ENCODE measurements at places on chromosomes 3 and 15. TPM values are rescaled to one million over a fixed set of nuclear protein-coding genes. Genes with fewer than 3 reads are reported as not detected.

DNA sequence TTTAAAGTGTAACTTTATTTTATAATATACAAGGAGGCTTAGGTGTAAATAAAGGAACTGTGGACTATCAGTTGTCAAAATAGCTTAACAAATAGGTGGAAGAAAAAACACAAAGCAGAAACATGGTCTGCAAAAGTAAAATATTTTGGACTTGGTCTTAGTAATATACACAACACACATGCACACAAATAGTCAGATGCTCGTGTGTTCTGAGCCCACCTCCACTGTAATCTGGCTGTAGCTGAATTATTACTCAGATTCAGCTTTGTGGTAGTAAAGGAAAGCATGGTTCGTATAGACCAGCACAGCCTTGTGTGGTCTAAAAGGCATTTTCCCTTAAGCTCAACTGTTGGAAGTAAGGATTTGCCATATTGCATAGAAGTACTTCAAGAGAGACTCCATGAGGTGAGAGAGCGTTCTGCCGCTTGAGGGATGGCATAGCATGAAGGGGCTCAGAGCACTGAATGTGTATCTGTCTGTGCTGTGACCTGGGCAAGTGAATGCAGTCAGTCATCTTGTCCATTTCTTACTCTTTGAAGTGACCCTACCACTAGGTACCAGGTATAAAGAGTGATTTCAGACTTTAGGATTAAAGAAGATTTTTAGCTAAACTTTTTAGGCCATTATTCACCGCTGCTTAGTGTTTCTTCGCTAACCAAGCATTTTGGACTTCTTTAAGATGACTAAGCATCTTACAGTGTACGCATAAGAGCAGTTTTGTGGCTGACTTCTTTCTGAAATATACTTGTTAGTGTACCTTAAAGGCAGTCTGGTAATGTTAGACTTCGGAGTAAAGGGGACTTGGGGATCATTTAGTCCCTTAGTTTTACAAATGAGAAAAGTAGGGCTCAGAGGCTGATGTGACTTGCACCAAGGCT, 15.2 kb downstream of the TPM1 start:
- H3K36me3 ChIP-seq, result peaks cover 48% of the 10 kb centered on the region
- no peak overlapping the region for H3K27ac ChIP-seq
- DNase-seq, result no peak

DNA sequence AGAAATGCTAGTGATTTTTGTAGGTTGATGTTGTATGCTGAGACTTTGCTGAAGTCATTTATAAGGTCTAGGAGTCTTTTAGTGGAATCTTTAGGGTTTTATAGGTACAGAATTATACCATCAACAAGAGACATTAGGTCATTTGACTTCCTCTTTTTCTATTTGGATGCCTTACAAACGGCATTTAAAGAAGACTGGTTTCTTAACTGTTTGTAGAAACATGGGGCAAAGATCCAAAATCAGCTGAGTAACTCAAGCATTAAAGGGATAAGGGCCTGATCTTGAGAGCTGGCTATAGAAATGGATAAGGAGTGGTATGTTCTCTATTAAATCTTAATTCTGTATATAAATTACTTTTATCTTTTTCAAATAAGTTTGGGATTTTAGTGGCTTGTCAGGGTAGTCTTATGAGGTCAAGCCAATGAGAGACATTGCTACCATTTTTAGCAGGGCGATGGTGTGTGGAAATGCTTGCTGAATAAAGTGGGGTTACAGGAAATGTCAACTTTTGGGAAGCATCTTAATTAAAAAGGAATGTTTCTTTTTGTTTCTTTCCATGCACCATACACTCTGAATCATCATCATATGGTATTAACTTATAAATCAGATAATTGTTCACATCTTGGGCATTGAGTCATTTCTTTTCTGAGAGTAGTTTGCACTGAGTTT, 197.7 kb upstream of the GBE1 start:
- no peak overlapping the region for H3K27ac ChIP-seq
- H3K27me3 ChIP-seq, result no peaks in the 10 kb centered on the region
- no peak for DNase-seq
- H3K4me3 ChIP-seq, result no peak overlapping the region
- H3K4me1 ChIP-seq, result no peaks in the 10 kb centered on the region

DNA sequence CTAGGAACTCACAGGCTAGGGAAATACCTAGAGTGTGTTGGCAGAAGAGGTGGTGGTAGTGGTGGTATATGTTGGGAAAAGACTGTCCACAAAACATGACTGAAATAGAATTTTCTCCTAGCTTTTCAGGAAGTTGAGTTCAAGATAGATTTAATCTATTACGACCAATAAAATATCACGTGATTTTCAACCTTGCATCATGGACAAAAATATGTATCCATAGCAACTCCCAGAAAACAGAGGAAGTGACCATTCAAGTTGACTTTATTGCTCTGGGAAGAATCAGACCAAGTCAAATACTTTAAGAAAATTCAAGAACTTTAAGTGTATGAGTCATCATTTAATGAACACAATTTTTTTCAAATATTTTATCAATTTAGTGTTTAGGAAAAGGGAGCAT, 347.0 kb upstream of the ZNF385D start:
- H3K4me1 ChIP-seq, result no peaks in the 10 kb centered on the region
- H3K27me3 ChIP-seq, result no peaks in the 10 kb centered on the region
- H3K4me3 ChIP-seq, result no peak overlapping the region

GRCh38 chr3:60729056-60729455, 522.2 kb downstream of the FHIT start:
- no peaks in the 10 kb centered on the region for H3K36me3 ChIP-seq
- no peak for DNase-seq
- no peaks in the 10 kb centered on the region for H3K27me3 ChIP-seq
- H3K4me3 ChIP-seq, result no peak overlapping the region
- H3K4me1 ChIP-seq, result no peaks in the 10 kb centered on the region
- H3K27ac ChIP-seq, result no peak overlapping the region

DNA sequence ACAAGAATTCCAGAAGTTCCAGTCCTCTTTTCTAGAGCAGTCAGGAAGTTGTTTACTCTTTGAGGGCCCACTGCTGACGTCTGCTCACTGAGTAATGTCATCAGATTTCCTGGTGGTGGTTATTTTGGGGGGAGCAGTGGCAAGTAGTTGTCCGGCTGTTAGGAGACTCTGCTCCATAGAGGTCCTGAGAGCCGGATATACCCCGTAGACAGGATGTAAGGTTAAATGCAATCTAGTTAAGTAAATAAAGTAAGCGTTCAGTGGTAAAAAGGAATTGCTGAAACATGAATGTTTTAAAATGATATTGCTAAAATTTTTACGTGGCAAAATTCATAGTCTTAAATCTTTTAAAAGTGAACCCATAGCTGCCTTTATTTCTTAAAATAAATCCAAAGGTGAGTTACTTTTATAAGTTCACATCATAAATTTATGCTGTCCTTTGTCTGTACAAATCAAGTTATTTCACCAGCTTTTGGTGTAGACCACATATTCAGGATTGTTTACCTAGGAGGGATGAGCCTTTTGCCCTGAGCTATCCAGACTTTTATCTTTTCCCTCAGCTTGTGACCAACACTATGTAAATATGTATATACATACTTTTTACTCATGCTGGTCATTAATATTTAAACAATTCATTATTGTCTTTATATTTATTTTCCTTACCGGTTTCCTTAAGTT, 65.8 kb downstream of the PDE8A start:
- no peak for DNase-seq
- H3K4me3 ChIP-seq, result no peak overlapping the region
- no peaks in the 10 kb centered on the region for H3K4me1 ChIP-seq
- no peak overlapping the region for H3K27ac ChIP-seq

GRCh38 chr15:63772520-63772919, 61.2 kb downstream of the HERC1 start:
- peaks cover 33% of the 10 kb centered on the region for H3K36me3 ChIP-seq
- no peak for DNase-seq
- H3K27ac ChIP-seq, result no peak overlapping the region
- peaks cover 5% of the 10 kb centered on the region for H3K4me1 ChIP-seq

GRCh38 chr15:75985971-75986370, 26.3 kb downstream of the NRG4 start:
- H3K27ac ChIP-seq, result no peak overlapping the region
- no peak overlapping the region for H3K4me3 ChIP-seq

- no peaks in the 10 kb centered on the region for H3K4me1 ChIP-seq
- no peak for DNase-seq
- no peaks in the 10 kb centered on the region for H3K27me3 ChIP-seq
Measured at GRCh38 chr3:181839916-181840297, 128.2 kb downstream of the SOX2 start.

- DNase-seq, result no peak
- H3K27ac ChIP-seq, result no peak overlapping the region
- no peaks in the 10 kb centered on the region for H3K36me3 ChIP-seq
- peaks cover 11% of the 10 kb centered on the region for H3K4me1 ChIP-seq
- no peak overlapping the region for H3K4me3 ChIP-seq
- no peaks in the 10 kb centered on the region for H3K27me3 ChIP-seq
Measured at GRCh38 chr15:68375191-68375631, 56.8 kb downstream of the ITGA11 start.

- peak; percentile 44 for DNase-seq
- H3K36me3 ChIP-seq, result no peaks in the 10 kb centered on the region
- H3K4me3 ChIP-seq, result no peak overlapping the region
- no peaks in the 10 kb centered on the region for H3K27me3 ChIP-seq
Measured at GRCh38 chr15:32651229-32651837, 9.8 kb downstream of the SCG5 start.

- H3K4me1 ChIP-seq, result no peaks in the 10 kb centered on the region
- no peak overlapping the region for H3K27ac ChIP-seq
- no peaks in the 10 kb centered on the region for H3K27me3 ChIP-seq
- H3K36me3 ChIP-seq, result no peaks in the 10 kb centered on the region
- no peak for DNase-seq
Measured at GRCh38 chr3:66014651-66015050, 24.1 kb downstream of the MAGI1 start.

DNA sequence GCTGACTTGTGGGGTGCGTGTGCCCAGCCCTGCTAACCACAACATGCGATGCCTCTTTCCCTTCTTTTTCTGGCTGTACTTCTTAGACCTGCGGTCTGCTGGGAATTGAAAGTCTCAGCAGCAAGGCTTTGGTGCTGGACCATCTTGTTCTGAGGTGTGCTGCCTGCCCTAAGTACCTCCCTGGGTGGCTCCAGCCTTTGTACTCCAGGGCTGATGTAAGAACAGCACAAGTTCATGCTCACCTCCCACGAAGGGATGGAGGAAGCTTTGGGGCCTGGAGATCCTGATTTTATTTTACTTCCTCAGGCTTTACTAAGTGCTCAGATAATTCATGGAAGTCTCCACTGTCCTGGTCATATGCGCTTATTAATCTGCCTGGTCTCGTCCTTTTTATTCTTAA, 28.9 kb downstream of the FAM43A start:
- H3K4me3 ChIP-seq, result no peak overlapping the region
- H3K36me3 ChIP-seq, result no peaks in the 10 kb centered on the region
- no peaks in the 10 kb centered on the region for H3K4me1 ChIP-seq
- H3K27me3 ChIP-seq, result no peaks in the 10 kb centered on the region
- DNase-seq, result no peak

GRCh38 chr15:57761562-57761961, 55.0 kb downstream of the POLR2M start:
- no peak for DNase-seq
- no peaks in the 10 kb centered on the region for H3K36me3 ChIP-seq
- H3K4me1 ChIP-seq, result no peaks in the 10 kb centered on the region
- no peak overlapping the region for H3K4me3 ChIP-seq
- H3K27ac ChIP-seq, result no peak overlapping the region

GRCh38 chr3:59737241-59737640, 687.4 kb upstream of the CFAP20DC start:
- H3K4me1 ChIP-seq, result peaks cover 10% of the 10 kb centered on the region
- H3K27me3 ChIP-seq, result no peaks in the 10 kb centered on the region
- no peak overlapping the region for H3K27ac ChIP-seq
- no peak for DNase-seq
- H3K36me3 ChIP-seq, result no peaks in the 10 kb centered on the region
- H3K4me3 ChIP-seq, result no peak overlapping the region

GRCh38 chr15:52649686-52650085, 29.5 kb downstream of the ATOSA start:
- H3K4me1 ChIP-seq, result no peaks in the 10 kb centered on the region
- no peaks in the 10 kb centered on the region for H3K27me3 ChIP-seq
- peaks cover 43% of the 10 kb centered on the region for H3K36me3 ChIP-seq

- H3K27me3 ChIP-seq, result peaks cover 71% of the 10 kb centered on the region
- no peaks in the 10 kb centered on the region for H3K36me3 ChIP-seq
- no peak overlapping the region for H3K4me3 ChIP-seq
- H3K27ac ChIP-seq, result no peak overlapping the region
Measured at GRCh38 chr15:96327155-96327741, 3.3 kb upstream of the NR2F2 start.

- H3K4me1 ChIP-seq, result peaks cover 3% of the 10 kb centered on the region
- no peak within 1 kb of the TSS for H3K27ac ChIP-seq
- peak; percentile 80 for DNase-seq
- H3K27me3 ChIP-seq, result peaks cover 5% of the 10 kb centered on the region
- peak within 1 kb of the TSS; percentile 55 for H3K4me3 ChIP-seq
Measured at GRCh38 chr15:48177766-48178647, at the start of gene MYEF2. Gene MYEF2 (minus strand): TSS chr15:48178295. CDS start chr15:48178237, 58 bp downstream.

DNA sequence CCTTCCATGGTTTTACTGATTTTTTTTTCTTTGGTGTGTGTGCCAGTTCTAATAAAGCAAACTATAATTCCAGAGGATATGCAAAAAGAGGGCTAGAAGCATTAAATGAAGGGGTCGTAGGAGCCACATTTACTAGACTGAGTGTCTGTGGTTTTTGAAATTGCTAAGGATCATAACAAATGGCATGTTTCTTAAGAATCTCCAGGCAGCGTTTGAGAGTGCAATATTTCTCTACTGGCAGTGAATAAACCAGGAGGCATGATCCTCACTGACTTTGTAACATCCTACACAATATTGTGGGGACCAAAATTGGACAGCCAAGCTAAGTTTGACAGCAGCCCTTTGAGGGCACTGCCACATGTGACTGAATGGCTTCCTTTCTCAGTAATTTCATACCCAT, 115.9 kb upstream of the CCNL1 start:
- H3K4me1 ChIP-seq, result no peaks in the 10 kb centered on the region
- no peak overlapping the region for H3K4me3 ChIP-seq
- no peak for DNase-seq
- H3K27ac ChIP-seq, result no peak overlapping the region
- no peaks in the 10 kb centered on the region for H3K36me3 ChIP-seq
- no peaks in the 10 kb centered on the region for H3K27me3 ChIP-seq

DNA sequence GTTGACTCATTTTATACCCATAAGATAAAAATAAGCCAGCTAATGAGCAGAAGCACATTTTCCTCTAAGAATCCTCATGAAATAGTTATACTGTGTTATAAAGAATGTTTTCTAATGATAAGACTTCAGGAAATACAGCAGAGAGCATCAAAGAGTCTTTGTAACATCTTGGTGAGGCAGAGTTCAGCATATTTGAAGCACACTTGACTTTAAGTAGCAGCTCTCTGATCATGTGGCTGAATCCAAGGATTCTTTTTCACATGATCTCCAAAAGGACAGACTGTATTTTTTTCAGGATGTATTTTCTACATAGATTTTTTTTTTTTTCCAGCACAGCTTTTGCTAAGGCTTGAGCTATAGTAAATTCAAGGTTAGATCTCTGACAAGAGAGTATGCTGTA, 195.1 kb downstream of the SI start:
- no peaks in the 10 kb centered on the region for H3K4me1 ChIP-seq
- H3K27ac ChIP-seq, result no peak overlapping the region
- H3K36me3 ChIP-seq, result no peaks in the 10 kb centered on the region
- H3K27me3 ChIP-seq, result no peaks in the 10 kb centered on the region

GRCh38 chr15:58383876-58384275, 47.9 kb upstream of the LIPC start:
- H3K4me3 ChIP-seq, result no peak overlapping the region
- H3K36me3 ChIP-seq, result no peaks in the 10 kb centered on the region
- H3K27me3 ChIP-seq, result no peaks in the 10 kb centered on the region
- H3K4me1 ChIP-seq, result no peaks in the 10 kb centered on the region
- no peak for DNase-seq

Gene SAMMSON
- not detected for total RNA-seq

Gene ANKRD34C
- not detected for total RNA-seq

Gene ADAMTS17
- total RNA-seq, result 13.2 TPM

Gene STAG1
- 35.6 TPM for total RNA-seq

Gene CCDC39
- total RNA-seq, result not detected

Gene GMNC
- total RNA-seq, result not detected

Gene TM4SF4
- total RNA-seq, result not detected
